Foreskin keratinocyte (primary cell): ENCODE measurements at places on chromosomes 6 and 20. TPM values are rescaled to one million over a fixed set of nuclear protein-coding genes. Genes with fewer than 3 reads are reported as not detected.

CAP2 gene
- polyA plus RNA-seq = 2.2 and 3.7 TPM in 2 replicates

MATN4 gene
- 0.02 and 0.06 TPM in 2 replicates for polyA plus RNA-seq

CALHM4 gene
- polyA plus RNA-seq = 0.17 and 0.19 TPM in 2 replicates

WFDC12 gene
- 0.35 and 0.36 TPM in 2 replicates for polyA plus RNA-seq

CDC40 gene
- polyA plus RNA-seq = 4.5 and 5.6 TPM in 2 replicates

DPPA5 gene
- not detected in 2 replicates for polyA plus RNA-seq

L3MBTL1 gene
- polyA plus RNA-seq = 1.5 and 2.4 TPM in 2 replicates

ZNF512B gene
- 6.5 and 6.8 TPM in 2 replicates for polyA plus RNA-seq

MCCD1 gene
- not detected in 2 replicates for polyA plus RNA-seq

FOXF2 gene
- 0.10 and 0.22 TPM in 2 replicates for polyA plus RNA-seq

FAM120B gene
- 11.8 and 12.4 TPM in 2 replicates for polyA plus RNA-seq

FAM209B gene
- polyA plus RNA-seq = 0.40 and 0.54 TPM in 2 replicates

SAMD3 gene
- 0.96 and 3.6 TPM in 2 replicates for polyA plus RNA-seq

CRISP3 gene
- not detected in 2 replicates for polyA plus RNA-seq

SOBP gene
- not detected in 2 replicates for polyA plus RNA-seq

LY6G5C gene
- 1.5 and 1.8 TPM in 2 replicates for polyA plus RNA-seq

CASP8AP2 gene
- 3.0 TPM in 2 replicates for polyA plus RNA-seq

TUBB1 gene
- polyA plus RNA-seq = not detected in 2 replicates

ENPP5 gene
- 0.41 and 0.43 TPM in 2 replicates for polyA plus RNA-seq

AVP gene
- polyA plus RNA-seq = not detected in 2 replicates

MUCL3 gene
- not detected in 2 replicates for polyA plus RNA-seq

RAMACL gene
- polyA plus RNA-seq = 0.12 and 0.19 TPM in 2 replicates

SLC22A7 gene
- not detected in 2 replicates for polyA plus RNA-seq

COL12A1 gene
- 27.7 and 36.6 TPM in 2 replicates for polyA plus RNA-seq

DACT2 gene
- 0.29 and 0.51 TPM in 2 replicates for polyA plus RNA-seq

FERMT1 gene
- 58.5 and 95.3 TPM in 2 replicates for polyA plus RNA-seq

OPRM1 gene
- polyA plus RNA-seq = not detected in 2 replicates

TNXB gene
- polyA plus RNA-seq = 0.03 and 0.07 TPM in 2 replicates

SLA2 gene
- 0.03 TPM in 1 of 2 replicates, not detected in the other for polyA plus RNA-seq

MLN gene
- not detected in 2 replicates for polyA plus RNA-seq

C2 gene
- 0.07 and 0.09 TPM in 2 replicates for polyA plus RNA-seq

OR2B6 gene
- not detected in 2 replicates for polyA plus RNA-seq

AGER gene
- polyA plus RNA-seq = 5.6 and 6.7 TPM in 2 replicates

SCUBE3 gene
- under 0.01 and 0.01 TPM in 2 replicates for polyA plus RNA-seq

NMBR gene
- polyA plus RNA-seq = not detected in 2 replicates

SNX9 gene
- 25.4 and 27.1 TPM in 2 replicates for polyA plus RNA-seq

SLC35D3 gene
- polyA plus RNA-seq = not detected in 2 replicates

PTCRA gene
- polyA plus RNA-seq = not detected in 2 replicates

DLGAP4 gene
- polyA plus RNA-seq = 30.8 and 31.1 TPM in 2 replicates

LAMP5 gene
- polyA plus RNA-seq = not detected in 2 replicates

TMEM244 gene
- polyA plus RNA-seq = 0.17 TPM in 1 of 2 replicates, not detected in the other

LBP gene
- polyA plus RNA-seq = not detected in 2 replicates

RAD21L1 gene
- not detected in 2 replicates for polyA plus RNA-seq

TMEM14C gene
- polyA plus RNA-seq = 196 and 220 TPM in 2 replicates

RAET1G gene
- 1.1 and 1.8 TPM in 2 replicates for polyA plus RNA-seq

FOXS1 gene
- polyA plus RNA-seq = not detected in 2 replicates

CCM2L gene
- not detected in 2 replicates for polyA plus RNA-seq

ARMC2 gene
- polyA plus RNA-seq = 1.8 and 2.6 TPM in 2 replicates

KCNK5 gene
- polyA plus RNA-seq = 0.02 TPM in 2 replicates

KCNQ2 gene
- not detected in 2 replicates for polyA plus RNA-seq

FAM184A gene
- 0.03 and 0.07 TPM in 2 replicates for polyA plus RNA-seq

WFDC13 gene
- not detected in 2 replicates for polyA plus RNA-seq

PCSK2 gene
- not detected in 2 replicates for polyA plus RNA-seq

KCNG1 gene
- 10.5 and 22.9 TPM in 2 replicates for polyA plus RNA-seq
